ENCODE measurements at places on chromosomes 5 and 9.

GRCh38 chr5:39623291-39623865 lies 198.6 kb upstream of the DAB2 start:
- no peak for DNase-seq
- no peak overlapping the region for H3K27ac ChIP-seq
- peaks cover 7% of the 10 kb centered on the region for H3K27me3 ChIP-seq

GRCh38 chr5:87347841-87348240 lies 64.9 kb downstream of the CCNH start:
- peaks cover 8% of the 10 kb centered on the region for H3K4me1 ChIP-seq
- peaks cover 42% of the 10 kb centered on the region for H3K36me3 ChIP-seq
- H3K4me3 ChIP-seq = no peak overlapping the region
- H3K27ac ChIP-seq = no peak overlapping the region
- H3K27me3 ChIP-seq = no peaks in the 10 kb centered on the region

- H3K36me3 ChIP-seq = no peaks in the 10 kb centered on the region
- no peak for DNase-seq
- no peaks in the 10 kb centered on the region for H3K27me3 ChIP-seq
These were observed 13.9 kb upstream of the COL5A1 start for GRCh38 chr9:134627417-134628353.

- no peak overlapping the region for H3K4me3 ChIP-seq
- no peak overlapping the region for H3K27ac ChIP-seq
- H3K36me3 ChIP-seq = no peaks in the 10 kb centered on the region
- no peak for DNase-seq
- H3K27me3 ChIP-seq = no peaks in the 10 kb centered on the region
These were observed 21.7 kb downstream of the CDH10 start for GRCh38 chr5:24623031-24623430.

- no peaks in the 10 kb centered on the region for H3K27me3 ChIP-seq
- H3K36me3 ChIP-seq = no peaks in the 10 kb centered on the region
- H3K4me3 ChIP-seq = no peak overlapping the region
These were observed 240.3 kb downstream of the CACNA1B start for GRCh38 chr9:138117836-138118235.

Measured in activated T-helper 2 cell treated with anti-CD3 and anti-CD28 coated beads, Interferon-gamma antibody, Interleukin-2, Interleukin-4, amounts not matched to agents 10 μg/mL and 5 μg/mL and 100 μg/mL, durations not matched to agents 14 hours and 24 hours and 36 hours (primary cell).